ENCODE measurements at places on chromosomes 5 and 9.

GRCh38 chr5:78518365-78519197 lies 130.0 kb downstream of the LHFPL2 start:
- DNase-seq = peak; percentile 30

DNA sequence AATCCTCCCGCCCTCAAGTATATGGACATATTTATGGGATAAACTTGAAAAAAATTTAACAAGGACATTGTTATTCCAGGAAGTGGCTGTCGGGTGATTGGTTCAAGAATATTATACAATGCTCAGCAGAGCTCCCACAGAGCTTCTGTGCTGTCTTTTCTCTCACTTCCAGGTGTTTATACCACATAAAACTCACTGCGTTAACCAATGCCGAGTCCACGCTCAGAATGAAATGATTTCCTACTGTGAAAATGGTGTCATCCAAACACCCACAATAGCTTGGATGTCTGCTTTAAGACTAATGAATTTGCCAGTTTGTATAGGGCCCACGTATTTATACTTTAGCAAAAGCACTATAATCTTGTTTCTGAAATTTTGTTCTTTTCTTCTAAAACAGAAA lies 368.2 kb downstream of the NDUFS4 start:
- DNase-seq = no peak

DNA sequence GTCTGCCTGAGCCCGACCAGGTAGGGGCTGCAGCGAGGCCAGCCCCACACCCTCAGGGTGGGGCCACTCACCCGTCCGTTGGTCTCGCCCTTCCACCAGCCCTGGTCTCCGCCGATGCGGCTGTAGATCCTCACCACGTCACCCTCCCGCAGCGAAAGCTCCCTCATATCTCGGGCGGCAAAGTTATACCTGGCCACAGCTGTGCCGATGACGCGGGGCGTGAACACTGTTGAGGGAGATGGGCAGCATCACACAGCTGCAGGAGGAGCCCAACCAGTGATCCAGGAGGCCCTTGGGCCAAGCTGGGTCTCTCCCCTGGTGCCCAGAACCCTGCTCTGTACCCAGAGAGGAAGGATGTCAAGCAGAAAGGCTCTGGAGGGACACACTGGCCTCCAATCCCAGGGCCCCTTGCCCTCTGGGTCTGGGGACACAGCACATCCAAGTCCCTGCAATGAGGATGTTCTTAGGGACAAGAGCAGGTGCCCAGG lies 30.3 kb upstream of the SARDH start:
- no peak for DNase-seq

DNA sequence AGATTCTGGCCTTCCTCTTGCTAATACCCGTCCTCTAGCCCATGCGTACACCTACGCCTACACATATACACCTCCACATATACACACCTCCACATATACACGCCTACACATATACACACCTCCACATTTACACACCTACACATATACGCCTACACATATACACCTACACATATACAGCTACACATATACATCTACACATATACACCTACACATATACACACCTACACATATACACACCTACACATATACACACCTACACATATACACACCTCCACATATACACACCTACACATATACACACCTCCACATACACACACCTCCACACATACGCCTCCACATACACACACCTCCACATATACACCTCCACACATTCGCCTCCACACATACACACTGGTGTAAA lies 27.2 kb downstream of the AK3 start:
- DNase-seq = no peak

GRCh38 chr9:109328978-109329637 lies 8.2 kb upstream of the EPB41L4B start:
- no peak for DNase-seq

GRCh38 chr9:36808251-36808650 lies 225.8 kb downstream of the PAX5 start:
- DNase-seq = no peak

DNA sequence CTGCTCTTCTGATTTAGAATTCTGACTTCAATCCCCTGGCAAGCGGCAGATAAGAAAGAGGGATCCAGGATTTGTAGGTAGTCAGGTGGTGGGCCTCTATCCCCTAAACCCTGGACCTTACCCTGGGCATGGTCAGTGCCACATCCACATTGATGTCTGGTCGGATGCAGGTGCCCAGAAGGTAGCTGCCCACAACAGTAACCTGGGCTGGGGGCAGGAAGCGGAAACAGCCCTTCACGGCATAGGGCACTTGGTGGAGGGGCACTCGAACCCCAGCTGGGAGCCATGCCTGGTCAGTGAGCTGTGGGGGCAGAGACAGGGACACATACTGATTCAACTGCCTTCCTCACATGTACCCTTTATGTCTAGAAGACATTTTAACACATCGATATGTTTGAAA lies 3.8 kb downstream of the NOL6 start:
- DNase-seq = no peak

GRCh38 chr5:132263548-132264261 lies 6.2 kb downstream of the PDLIM4 start:
- no peak for DNase-seq
